ENCODE measurements at places on chromosomes 13 and 19.

GRCh38 chr13:38763446-38764381, 76.8 kb downstream of the FREM2 start:
- no peak for DNase-seq

DNA sequence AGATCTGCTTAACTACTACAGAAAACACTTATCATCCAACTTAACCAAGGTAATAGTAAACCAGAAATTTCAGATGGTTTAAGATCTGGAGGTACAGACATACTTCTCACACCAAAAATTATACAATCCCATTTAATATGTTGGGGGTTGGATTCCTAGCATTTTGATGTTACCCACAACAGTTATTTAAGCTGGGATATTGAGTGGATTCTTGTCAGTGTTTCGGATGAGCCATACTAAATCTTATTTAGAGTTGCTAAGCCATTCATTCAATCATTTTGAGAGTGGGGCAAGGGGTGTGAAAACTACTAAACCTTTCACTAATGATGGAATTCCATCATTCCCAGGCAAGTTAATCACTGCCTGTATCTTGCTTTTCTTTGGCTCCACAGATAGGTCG, 40.6 kb downstream of the KATNAL1 start:
- DNase-seq = no peak

GRCh38 chr13:101231751-101232428, 184.4 kb downstream of the NALCN start:
- DNase-seq = no peak

DNA sequence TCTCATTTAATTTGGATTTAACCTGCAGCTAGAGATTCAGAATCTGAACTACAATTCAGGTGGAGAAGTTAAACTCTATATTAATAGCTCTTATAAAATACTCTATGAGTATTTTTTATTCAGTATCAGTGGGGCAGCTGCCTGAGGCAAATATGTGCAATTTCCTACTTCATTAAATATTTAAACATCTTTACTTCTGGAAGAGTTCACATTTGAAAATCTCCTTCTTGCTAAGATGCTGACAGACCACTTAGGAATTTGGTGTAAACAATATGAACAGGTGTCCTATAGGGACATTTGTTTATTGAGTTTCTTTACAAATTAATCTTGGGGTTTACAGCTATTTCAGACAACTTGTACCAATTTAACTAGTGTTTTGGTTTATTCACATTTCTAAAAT, 20.4 kb downstream of the STARD13 start:
- DNase-seq = no peak

GRCh38 chr19:55647732-55648584, at the start of gene CCDC106:
TSS of gene CCDC106 (plus strand) at chr19:55648212. CDS start at chr19:55649047, 835 bp downstream.
- peak; percentile 21 for DNase-seq

DNA sequence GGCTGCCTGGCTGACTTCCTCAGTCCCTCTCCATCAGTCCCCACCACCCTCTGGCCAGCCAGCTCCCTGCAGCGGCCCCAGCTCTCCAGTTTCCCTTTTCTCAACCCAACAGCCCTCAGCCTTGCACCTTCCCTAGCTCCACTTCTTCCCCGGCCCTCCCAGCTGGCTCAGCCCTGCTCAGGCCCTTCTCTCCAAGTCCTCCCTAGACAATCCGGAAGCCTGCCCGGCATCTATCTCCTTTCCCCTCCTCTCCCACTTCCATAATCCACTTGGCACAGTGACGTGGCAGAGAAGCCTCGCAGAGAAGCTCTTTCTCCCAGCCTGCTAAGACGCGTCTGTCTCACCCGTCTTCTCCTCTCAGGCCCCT, 1.1 kb downstream of the UBXN6 start:
- no peak for DNase-seq

DNA sequence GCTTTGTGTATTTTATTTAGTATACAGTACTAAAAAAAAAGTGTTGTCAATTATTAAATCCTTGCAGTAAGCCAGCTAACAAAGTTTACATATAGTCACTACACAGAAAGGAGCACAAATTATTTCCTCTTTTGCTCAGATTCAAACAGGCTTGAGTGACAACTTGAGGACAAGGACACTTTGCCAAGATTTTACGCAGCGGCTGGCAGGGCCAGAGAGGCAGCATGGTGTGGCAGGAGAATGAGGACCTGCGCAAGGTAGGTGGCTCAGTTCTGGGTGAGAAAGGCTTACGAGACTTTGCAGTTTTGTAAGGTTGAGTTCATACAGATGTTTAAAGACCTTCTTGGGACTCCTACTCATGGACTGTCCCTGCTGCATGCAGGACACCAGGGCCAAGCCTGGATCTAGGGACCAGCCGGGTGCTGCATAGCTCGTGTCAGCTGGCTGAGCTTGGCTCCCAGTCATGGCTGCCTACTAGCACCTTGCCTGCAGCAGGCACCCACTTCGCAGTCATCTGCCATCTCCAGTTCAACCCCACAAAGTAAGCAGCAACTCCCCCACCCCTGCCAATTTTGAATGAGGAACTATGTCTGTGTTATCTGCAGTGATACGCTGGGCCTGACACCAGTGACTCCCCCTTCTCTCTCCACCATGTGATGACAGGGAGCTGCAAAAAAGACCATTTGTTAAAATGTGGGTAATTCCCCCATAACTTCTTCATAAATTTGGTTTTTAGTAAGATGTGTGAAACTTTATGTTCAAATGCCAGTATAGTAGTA, 3.7 kb upstream of the TUBA3C start:
- DNase-seq = no peak

DNA sequence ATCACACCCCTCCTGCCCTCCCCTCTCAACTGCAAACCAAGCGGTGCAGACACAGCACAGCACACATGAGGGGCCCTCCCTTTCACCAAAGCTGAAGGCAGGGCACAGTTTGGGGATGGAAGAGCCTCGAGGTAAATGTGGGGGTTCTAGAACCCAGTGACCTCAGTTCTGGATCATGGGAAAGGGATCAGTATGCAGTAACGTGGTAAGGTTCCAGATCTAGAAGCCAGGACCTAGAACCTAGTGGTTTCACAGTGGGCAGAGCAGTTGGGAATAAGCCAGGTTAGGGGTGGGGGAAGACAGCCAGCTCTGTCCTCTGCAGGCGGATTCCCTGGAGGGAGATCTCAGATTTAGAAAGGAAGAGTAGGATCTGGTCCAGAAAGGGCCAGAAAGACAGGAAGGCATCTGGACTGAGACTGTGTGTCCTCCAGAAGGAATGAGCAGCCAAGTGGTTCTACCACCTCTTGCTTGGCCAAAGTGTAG, 3.1 kb downstream of the FTL start:
- DNase-seq = no peak

- no peak for DNase-seq
Measured at GRCh38 chr19:27794494-27795042, 1418.4 kb downstream of the UQCRFS1 start.

DNA sequence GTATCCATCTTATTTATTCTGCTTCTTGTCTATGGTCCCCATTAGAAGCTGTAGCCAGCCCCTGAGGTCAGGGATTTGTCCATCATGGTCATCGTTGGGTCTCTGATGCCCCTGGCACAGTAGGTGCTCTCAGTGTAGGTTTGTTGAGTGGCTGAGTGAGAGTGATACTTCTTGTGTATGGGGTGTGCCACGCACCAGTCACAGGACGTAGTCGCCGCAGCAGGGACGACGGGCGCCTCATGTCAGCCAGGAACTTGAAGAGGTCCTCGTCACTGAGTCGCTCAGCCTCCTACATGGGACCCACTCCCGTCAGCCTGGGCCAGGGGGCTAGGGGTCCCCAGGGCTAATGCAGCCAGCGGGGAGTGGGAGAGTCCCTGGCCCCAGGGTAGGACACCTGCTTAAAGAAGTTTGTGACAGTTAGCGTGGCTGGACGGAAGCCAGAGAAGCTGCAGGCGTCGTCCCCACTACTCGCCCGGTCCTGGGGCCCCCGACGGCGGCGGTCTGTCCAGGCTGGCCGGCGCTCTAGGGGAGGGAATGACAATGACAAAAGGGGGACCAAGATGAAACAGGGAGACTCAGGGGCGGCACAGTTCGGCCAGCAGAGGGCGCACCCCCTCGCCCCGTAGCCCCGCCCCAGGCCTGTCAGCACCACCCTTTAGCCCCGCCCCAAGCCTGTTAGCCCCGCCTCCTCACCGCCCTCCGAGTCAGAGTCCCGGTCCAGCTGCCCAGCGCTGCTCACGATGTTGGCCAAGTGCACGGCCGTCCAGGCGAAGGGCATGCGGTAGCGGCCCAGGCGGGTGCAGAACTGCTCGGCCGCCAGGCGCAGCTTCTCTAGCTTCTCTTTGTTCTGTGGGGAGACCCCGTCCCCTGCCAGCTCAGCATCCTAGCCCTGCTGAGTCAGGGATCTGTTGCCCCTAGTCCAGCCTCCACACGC, 3.7 kb downstream of the ANGPTL8 start:
- peak; percentile 76 for DNase-seq

GRCh38 chr19:9435279-9436268, at the start of gene ZNF266:
TSS of gene ZNF266 (minus strand) at chr19:9435573. CDS start at chr19:9420089, 15,484 bp downstream.
- peak; percentile 89 for DNase-seq

GRCh38 chr19:39405958-39406655, 540 bp upstream of the ZFP36 start:
- peak; percentile 78 for DNase-seq

- DNase-seq = no peak
Measured at GRCh38 chr13:92966341-92966740, 260.3 kb upstream of the GPC6 start.

DNA sequence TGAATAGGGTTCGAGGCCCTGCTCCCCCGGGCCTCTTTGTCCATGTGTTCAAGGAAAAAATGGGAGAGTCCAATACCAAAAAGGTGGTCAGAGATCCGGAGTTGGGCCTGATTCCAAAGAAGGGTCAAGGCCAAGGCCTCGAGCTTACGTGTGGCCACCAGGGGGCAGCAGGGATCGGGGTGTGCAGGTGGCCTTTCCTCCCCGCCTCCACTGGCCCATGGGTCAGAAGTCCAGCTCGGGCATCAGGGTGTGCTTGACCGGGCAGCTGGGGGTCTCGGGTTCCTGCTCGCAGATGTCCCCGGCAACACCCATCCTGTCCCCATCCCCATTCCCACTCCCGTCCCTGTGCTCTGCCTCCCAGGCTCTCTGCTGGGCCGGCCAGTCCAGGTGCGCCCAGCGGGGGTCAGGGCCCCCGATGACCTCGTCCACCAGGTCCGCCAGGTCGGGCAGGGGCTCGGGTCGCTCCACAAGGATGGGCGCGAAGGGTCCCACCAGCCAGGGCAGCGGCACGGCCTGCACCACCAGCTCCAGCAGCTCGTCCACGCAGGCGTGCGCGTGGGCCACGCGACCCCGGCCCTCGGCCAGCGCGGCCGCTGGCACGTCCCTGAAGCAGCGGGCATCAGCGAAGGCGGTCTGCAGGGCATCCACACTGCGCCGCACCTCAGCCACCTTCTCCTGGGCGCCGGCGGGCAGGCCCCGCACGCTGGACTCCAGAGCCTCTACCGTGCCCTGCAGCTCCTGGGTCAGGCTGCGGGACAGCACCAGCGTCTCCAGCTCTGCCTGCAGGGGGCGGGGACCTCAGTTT, 5.2 kb upstream of the PLIN4 start:
- no peak for DNase-seq

DNA sequence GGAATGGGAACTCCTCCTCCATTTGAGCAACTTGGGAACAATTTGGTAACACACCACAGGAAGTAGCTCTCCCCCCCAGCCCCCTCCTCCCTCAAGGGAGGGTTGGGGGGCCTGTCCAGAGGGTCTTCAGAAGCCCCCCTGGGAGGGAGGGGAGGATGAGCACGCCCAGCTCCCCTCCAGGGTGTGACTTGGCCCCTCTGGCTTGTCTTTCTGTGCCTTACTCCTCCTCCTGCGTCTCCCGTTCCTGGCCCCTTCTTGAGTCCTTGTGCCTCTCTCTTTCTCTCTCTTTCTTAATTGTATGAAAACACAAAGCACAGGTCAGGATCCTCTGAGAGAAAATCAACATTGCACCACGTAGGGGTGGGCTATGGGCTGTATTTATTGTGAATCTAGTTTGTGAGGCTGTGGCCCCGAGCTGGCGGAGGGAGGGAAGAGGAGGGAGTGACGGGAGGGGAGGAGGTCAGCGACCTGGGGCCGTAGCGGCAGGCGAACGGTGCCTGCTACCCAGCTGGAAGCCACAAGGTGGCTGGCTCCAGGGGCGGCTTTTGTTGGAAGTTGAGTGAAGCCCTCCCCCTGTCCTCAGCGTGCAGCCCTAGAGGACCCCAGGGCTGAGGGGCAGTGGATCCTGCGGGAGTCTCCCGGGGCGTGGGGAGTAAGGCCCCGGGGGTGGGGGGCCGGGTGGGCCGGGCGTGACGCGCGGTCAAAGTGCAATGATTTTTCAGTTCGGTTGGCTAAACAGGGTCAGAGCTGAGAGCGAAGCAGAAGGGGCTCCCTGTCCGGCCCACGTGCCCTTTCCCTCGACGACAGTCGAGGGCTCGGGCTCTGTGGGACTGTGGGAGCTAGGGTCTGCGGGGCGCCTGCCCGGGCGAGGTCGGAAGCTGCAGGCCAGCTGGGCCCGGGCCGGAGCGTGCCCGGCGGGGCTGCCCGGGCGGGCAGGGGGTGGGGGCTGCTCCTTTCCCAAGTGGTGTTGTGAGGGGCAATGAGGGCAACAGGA, 6.4 kb downstream of the LYL1 start:
- DNase-seq = no peak

DNA sequence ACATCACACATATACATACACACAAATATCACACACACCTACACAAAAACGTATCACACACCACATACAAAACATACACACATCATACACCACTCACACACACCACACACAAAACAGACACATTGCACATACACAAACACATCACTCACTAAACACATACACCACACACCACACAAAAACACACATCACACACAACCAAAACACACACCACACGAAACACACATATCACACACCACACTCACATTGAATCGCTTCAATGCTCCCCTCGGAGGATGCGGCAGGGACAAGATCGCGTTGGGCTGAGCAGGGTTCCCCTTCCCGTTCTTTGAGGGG, 131.5 kb downstream of the CRYL1 start:
- no peak for DNase-seq

DNA sequence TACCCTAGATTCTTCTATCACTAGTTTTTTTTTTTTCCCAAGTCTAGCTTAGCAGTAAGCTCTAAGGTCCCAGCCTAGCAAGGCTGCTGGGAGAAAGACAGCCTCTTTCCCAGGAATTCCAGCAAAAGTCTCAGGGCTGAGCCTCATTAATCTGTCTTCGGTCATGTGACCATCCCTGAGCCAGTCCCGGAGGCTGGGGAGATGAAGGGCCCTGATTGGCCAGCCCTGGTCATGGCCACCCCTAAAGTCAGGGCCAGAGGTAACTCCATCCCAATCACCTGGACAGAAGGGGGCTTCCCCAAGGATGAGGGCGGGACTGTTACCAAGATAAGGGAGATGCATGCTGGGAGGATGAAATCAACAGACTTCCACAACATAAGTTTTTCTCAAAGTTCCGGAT, 43.3 kb downstream of the CCNE1 start:
- no peak for DNase-seq

GRCh38 chr19:43265664-43266025, 3.7 kb downstream of the PSG9 start:
- DNase-seq = no peak

DNA sequence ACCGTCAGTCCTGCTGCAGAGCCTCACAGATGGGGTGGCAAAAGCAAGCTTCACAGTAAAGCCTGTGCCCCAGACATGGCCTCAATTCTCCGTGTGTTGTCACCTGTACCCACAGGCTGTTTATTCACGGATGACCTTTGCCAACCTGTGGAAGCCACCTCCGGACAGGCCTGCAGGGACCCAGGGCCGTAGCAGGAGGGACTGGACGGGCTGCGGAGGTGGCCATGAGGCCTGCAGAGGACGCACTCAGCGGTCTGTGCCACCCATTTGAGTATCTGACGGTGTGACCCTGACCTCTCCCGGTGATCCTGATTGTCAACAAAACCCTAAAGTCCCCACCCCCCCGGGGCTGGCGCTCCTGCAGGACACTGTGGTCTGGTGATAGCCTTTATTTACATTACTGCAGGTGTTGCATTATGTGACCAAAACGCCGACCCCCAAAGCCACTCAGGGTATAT, 7.8 kb upstream of the KLF16 start:
- no peak for DNase-seq

GRCh38 chr13:47133011-47133445, 236.2 kb upstream of the HTR2A start:
- DNase-seq = no peak
